ENCODE measurements at places on chromosomes 4 and X. TPM values are rescaled to one million over a fixed set of nuclear protein-coding genes. Genes with fewer than 3 reads are reported as not detected.
A peak's percentile ranks its signal among the peaks of the same experiment; 100 is the strongest.

DNA sequence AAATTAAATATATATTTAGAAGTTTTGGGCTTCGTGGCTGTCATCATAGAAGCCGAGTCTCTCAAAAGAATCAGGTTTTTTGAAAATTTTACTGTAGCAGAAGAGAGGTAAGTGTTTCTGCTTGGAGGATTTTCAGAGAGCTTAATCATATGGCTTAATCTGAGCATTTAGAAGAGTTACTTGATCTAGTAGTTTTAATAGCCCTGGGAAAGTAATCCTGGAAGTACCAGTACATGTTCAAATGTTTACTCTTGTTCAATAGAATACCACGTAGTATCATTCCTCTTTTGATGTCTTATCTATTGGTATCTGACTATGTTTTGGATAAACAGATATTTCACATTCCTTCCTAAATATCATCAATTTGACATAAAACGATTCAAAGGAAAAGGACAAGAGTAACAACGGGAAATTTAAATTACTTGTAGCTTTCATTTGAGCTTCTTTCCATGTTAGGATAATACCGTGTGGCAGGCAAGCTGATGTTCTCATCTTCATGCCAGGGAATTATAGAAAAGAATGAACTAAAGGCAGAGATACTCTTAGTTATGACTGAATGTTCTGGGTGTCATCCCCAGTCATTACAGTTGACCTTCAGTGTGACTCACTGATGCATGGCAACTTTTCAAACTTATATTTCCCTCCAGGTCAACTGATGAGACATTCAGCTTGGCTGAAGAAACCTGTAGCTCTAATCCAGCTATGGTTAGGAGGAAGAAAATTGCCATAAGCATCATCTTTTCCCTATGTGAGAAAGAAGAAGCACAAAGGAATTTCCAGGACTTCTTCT, 89.8 kb downstream of the FNIP2 start:
- peaks cover 16% of the 10 kb centered on the region for H3K36me3 ChIP-seq
- no peaks in the 10 kb centered on the region for H3K4me1 ChIP-seq
- no peak for DNase-seq
- H3K27ac ChIP-seq = no peak overlapping the region
- H3K4me3 ChIP-seq = no peak overlapping the region

DNA sequence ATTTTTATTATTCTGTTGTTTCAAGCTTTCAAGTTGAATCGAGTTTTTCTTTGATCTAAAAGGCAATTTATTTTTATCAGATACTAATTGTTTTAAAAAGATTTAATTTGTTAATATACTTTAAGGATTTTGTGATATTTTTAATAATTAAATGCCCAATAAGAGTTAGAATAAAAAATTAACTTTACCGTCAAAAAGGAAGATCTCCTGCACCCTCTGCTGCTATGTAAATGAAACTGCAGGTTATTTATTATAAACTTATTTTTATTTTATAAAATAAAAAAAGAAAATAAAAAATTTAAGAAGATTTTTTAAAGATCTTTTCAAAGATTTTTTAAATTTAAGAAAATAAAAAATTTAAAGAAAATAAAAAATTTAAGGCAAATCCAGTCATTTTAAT, 166.1 kb downstream of the CCSER1 start:
- H3K4me3 ChIP-seq = no peak overlapping the region
- no peaks in the 10 kb centered on the region for H3K27me3 ChIP-seq
- no peaks in the 10 kb centered on the region for H3K36me3 ChIP-seq
- no peak for DNase-seq
- H3K27ac ChIP-seq = no peak overlapping the region

- H3K4me1 ChIP-seq = peaks cover under 1% of the 10 kb centered on the region
- peaks cover 8% of the 10 kb centered on the region for H3K27me3 ChIP-seq
- no peak for DNase-seq
- H3K36me3 ChIP-seq = no peaks in the 10 kb centered on the region
- no peak overlapping the region for H3K4me3 ChIP-seq
Observed at GRCh38 chrX:133776072-133776471, 209.3 kb downstream of the GPC3 start.

DNA sequence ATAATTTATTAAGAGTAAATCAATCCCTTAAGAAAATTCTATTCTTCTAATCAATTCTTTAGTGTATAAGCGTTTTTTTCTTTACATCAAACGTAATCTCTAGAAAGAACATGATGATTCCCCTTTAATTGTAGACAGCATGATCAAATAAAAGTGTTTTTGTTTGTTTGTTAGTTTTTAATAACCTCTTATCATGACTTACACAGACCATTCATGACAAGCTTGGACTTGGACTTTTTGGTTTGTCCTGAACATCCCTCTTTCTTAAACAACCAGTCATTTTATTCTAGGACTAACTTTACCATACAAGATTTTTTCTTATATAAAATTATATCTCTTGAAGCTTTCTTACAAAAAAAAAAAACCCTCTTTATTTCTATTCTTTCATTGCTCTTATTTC, 344.6 kb upstream of the SPOCK3 start:
- no peak overlapping the region for H3K27ac ChIP-seq
- DNase-seq = no peak
- no peak overlapping the region for H3K4me3 ChIP-seq
- H3K4me1 ChIP-seq = no peaks in the 10 kb centered on the region

Gene CFAP299
- total RNA-seq = 0.09 TPM

GRCh38 chrX:10597871-10598270, 22.5 kb downstream of the MID1 start:
- H3K36me3 ChIP-seq = no peaks in the 10 kb centered on the region
- no peaks in the 10 kb centered on the region for H3K27me3 ChIP-seq
- H3K27ac ChIP-seq = no peak overlapping the region
- no peak for DNase-seq
- no peak overlapping the region for H3K4me3 ChIP-seq
- peaks cover 10% of the 10 kb centered on the region for H3K4me1 ChIP-seq

DNA sequence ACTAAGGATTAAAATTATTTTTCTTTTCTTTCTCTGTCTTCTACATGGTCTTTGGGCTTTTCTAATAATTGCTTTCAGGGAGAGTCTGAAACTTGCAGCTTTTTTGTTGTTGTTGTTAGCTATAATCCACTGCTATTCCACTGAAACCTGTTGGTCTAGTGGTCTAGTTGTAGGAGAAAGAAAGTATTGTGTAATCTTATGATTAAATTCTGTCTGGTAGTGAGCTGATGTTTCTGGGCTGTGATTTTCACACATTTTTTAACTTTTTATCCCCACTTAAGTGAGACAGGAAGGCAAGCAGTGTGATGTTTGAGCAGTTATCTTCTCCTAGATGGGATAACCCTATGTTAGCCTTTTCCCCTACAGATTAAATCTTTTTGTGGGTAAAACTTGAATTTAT, 825.2 kb downstream of the PCDH7 start:
- no peaks in the 10 kb centered on the region for H3K36me3 ChIP-seq
- no peaks in the 10 kb centered on the region for H3K27me3 ChIP-seq

Gene ARMCX4
- total RNA-seq = 18.5 TPM

- no peak for DNase-seq
- no peaks in the 10 kb centered on the region for H3K4me1 ChIP-seq
Observed at GRCh38 chrX:123487669-123488068, 245.2 kb downstream of the THOC2 start.

DNA sequence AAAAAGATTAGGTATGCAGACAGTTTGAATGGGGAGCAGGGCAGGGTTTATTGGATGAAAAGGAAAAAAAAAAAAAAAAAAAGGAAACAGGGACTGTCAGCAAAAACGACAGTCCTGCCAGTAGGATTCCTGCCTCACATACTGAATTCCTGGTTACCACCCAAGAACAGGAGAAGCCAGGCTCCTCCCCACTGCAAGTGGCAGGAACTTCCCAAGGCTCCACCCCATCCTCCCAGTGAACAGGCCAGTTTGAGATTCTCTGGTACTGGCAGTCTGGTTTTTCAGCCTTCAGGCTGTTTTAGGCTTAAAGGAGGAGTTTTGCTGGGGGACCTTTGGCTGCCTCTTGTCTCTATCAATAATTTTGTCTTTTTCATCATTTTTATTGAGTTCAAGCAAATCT, 360.0 kb upstream of the CXorf51A start:
- DNase-seq = peak; percentile 7
- no peaks in the 10 kb centered on the region for H3K4me1 ChIP-seq
- no peak overlapping the region for H3K27ac ChIP-seq
- no peaks in the 10 kb centered on the region for H3K27me3 ChIP-seq
- H3K4me3 ChIP-seq = no peak overlapping the region

- no peaks in the 10 kb centered on the region for H3K27me3 ChIP-seq
- H3K4me1 ChIP-seq = peaks cover 1% of the 10 kb centered on the region
Observed at GRCh38 chr4:39302901-39303300, 63.3 kb downstream of the RFC1 start.

GRCh38 chr4:105148776-105149175, 2.1 kb downstream of the TET2 start:
- peak overlapping the region; percentile 39 for H3K27ac ChIP-seq
- H3K4me1 ChIP-seq = peaks cover 8% of the 10 kb centered on the region
- peak overlapping the region; percentile 87 for H3K4me3 ChIP-seq
- no peak for DNase-seq

DNA sequence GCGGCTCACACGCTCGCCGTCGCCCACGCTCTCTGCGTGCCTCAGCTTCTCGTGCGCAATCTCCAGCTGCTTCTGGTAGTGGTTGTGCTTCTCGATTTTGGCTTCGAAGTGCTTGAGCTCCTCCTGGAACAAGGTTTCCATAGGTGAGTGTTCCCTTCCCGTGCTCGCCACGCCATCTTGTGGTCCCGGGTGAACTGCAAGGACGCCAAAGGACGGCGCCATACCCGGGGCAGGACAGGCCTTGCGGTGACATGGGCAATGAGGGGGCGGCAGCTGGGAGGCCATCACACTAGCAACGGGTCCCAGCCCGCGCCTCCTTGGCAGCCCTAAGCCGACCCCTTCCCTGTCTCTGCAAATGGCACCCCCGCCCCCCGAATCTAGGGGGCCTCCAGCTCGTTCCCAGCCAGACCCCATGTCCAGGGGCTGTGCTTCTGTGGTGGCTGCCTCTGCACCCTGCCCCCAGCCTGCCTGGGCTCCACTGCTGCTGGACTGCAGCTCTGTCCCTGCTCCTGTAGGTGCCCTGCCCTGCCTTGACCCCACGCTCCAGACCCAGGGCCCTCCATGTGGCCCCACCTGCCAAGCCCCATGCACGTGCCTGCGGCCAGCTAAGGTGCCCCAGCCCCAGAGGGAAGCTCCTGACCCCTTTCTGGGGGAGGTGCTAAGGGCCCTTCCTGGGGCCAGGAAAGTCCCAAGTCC, 17.3 kb downstream of the LRPAP1 start:
- peaks cover 1% of the 10 kb centered on the region for H3K4me1 ChIP-seq
- no peak overlapping the region for H3K27ac ChIP-seq
- DNase-seq = no peak
- no peak overlapping the region for H3K4me3 ChIP-seq
- H3K36me3 ChIP-seq = peaks cover 94% of the 10 kb centered on the region
- no peaks in the 10 kb centered on the region for H3K27me3 ChIP-seq

GRCh38 chrX:113058634-113059033, 218.0 kb upstream of the AMOT start:
- H3K4me3 ChIP-seq = no peak overlapping the region
- H3K27me3 ChIP-seq = no peaks in the 10 kb centered on the region
- no peak overlapping the region for H3K27ac ChIP-seq
- H3K36me3 ChIP-seq = no peaks in the 10 kb centered on the region
- DNase-seq = no peak

DNA sequence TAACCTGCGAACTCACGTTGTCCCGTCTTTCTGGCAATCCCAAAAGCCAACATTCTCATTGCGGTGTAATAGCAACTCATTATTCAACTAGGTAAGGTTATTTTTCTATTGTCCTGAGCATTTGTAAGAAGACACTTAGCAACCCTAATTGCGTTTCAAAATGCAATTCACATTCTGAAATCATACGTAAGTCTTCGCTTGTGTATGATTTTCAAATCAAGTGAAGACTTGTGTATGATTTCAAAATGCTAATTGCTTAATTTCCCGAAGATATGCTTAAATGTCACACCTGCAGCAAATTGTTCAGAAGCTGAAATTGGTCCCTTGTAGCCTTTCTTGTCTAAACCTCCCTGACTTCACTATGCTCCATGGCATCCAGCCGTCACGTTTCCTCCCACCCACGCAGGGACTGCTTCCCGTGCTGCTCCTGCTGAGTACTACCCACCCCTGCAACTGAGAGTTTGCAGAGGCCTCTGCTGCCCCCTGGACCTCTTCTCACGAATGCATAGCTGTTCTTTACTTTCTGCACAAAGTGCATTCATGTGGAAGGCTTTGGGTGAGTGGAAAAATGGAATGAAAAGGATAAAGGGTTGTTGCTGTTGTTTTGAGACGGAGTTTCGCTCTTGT, 40.8 kb upstream of the CLDN24 start:
- no peaks in the 10 kb centered on the region for H3K36me3 ChIP-seq
- no peaks in the 10 kb centered on the region for H3K4me1 ChIP-seq
- no peak overlapping the region for H3K4me3 ChIP-seq
- H3K27ac ChIP-seq = no peak overlapping the region

- no peaks in the 10 kb centered on the region for H3K27me3 ChIP-seq
- H3K4me1 ChIP-seq = no peaks in the 10 kb centered on the region
- H3K4me3 ChIP-seq = no peak overlapping the region
- H3K27ac ChIP-seq = no peak overlapping the region
- no peaks in the 10 kb centered on the region for H3K36me3 ChIP-seq
Observed at GRCh38 chr4:54566608-54567007, 91.1 kb upstream of the KIT start.

Gene PRKG2
- total RNA-seq = 0.84 TPM

DNA sequence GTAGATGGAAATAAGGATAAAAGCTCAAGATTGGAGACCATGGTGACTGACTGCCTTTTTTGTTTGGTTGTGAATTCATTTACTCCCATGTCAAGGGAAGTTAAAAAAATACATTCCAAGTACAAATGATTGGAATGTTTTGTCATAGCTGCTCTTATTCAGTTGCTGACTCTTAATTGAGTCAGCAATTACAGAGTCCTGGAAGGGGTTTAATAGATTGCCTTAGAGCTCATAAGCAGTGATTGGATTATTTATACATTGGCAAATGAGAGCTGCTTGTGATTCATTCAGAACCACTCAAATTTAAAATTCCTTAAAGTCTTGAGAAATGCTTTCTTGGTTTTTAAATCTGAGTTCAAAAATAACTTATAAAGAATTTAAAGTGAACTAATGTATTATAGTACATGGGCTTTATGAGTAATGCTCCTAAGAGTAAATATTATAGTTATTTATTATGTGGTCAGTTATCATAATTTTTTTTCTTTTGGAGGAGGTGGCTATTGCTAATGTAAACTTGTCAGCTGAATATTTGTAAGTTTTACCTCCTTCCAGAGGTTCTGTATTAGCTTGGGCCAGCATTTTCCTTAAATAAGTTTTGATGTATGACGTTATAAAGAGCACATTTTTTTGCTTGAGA, 13.6 kb downstream of the JADE1 start:
- H3K36me3 ChIP-seq = no peaks in the 10 kb centered on the region
- peaks cover 5% of the 10 kb centered on the region for H3K4me1 ChIP-seq
- H3K27me3 ChIP-seq = no peaks in the 10 kb centered on the region
- H3K4me3 ChIP-seq = no peak overlapping the region
- H3K27ac ChIP-seq = no peak overlapping the region

Gene CRMP1
- total RNA-seq = 6.9 TPM
